ENCODE measurements at places on chromosomes 11 and 22.

DNA sequence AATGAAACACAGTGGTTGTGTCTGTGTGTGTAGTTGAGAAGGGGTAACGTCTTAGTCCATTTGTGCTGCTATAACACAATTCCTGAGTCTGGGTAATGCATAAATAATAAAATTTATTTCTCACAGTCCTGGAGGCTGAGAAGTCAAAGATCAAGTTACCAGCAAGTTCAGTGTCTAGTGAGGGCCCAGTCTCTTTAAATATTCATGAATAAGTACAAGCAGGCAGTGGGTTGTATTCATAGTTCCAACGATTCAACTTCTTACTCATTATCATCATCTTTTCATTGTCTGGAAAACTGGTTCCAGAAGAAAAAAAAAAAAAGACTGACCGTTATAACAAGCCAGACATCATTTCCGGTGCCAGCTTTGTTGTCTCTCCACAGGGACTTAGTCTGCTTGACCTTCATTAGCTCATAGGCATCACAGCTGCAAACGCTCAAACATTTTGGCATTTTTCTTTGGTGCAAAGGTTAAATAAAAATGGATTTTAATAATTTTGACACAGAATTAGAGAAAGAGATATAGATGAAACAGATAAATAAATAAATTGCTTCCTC lies 1297.5 kb downstream of the LRRC4C start:
- DNase-seq = no peak

DNA sequence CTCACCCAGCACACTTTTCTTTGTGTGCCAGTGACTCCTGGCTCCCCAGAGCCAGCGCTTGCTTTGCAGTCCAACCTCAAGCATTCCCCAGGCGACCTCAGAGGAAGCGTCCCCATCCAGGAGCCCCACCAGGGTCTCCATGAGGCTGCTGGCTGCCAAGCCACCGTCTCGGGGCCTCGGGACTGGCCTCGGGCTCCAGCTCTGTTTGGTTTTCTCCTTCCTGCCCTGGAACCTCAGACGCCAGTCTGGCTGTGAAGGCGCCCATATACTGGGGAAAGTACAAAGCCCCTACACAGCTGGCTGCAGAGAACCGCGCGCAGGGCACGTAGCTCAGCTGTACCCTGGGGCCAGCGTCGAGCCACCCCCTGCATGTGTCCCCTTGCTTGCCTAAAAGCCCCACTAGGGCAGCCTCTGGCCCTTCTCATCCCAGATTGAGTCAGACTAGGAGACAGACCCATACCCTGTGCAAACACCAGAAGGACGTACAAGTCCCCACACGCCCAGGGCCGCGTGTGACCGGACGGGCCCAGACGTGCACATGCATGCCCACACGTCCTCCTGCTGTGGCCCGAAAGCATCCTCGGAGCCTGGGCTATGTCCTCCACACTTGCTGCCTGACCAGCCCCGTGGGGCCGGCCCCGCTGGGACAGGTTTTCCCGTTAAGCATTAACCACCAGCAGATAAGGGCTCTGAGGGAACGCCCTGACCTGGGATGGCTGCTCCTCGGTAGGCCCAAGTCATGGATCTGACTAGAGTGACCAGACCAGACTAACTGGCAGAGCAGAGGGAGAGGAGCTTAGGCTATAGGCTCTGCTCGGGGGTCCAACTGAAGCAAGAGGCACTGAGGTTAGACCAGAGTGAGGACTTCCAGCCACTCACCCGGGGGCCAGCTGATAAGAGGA lies 4.2 kb upstream of the SYT8 start:
- DNase-seq = peak; percentile 98

GRCh38 chr22:20437613-20438426 lies at the start of gene SCARF2:
Gene SCARF2 (minus strand): TSS chr22:20437825. CDS start chr22:20437754, 71 bp downstream.
- peak; percentile 84 for DNase-seq

DNA sequence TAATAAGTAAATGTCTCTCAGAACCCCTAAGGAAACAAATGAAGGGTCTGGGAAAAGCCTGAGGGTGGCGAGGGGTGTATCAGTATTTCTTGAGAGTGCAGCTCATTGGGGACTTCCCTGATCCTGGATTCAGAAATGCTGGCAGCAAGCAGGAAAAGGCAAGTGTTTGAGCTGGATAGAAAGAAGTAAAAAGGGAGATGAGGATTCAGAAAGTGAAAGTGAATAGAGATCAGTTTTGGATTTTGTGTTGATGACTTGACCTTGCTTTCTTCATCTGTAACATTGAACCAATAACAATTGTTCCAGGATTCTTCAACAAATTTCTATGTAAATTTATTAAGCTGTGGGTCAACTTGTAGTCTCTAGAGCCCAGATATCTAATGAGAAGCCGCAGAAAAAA lies 66.9 kb upstream of the CTSC start:
- no peak for DNase-seq

- DNase-seq = no peak
Observed at GRCh38 chr11:126628790-126629621, 273.5 kb downstream of the ST3GAL4 start.

DNA sequence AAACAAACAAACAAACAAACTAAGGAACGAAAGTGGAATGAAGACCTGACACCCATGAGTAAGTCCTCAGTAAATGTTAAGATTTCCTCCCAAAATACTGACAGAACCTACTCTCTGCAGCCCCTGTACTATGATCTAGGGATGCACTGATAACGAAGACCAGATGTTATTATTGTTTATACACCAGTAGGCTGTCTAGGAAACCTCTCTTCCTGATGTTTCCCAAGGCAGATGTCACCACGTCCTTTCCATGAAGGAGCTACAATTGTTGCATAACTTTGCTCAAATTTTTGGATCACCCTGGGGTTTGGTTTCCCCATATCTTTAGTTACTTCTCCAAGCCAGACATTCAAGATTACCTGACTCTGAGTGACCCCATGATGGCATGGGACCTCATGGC lies 340.7 kb downstream of the MIAT start:
- no peak for DNase-seq

DNA sequence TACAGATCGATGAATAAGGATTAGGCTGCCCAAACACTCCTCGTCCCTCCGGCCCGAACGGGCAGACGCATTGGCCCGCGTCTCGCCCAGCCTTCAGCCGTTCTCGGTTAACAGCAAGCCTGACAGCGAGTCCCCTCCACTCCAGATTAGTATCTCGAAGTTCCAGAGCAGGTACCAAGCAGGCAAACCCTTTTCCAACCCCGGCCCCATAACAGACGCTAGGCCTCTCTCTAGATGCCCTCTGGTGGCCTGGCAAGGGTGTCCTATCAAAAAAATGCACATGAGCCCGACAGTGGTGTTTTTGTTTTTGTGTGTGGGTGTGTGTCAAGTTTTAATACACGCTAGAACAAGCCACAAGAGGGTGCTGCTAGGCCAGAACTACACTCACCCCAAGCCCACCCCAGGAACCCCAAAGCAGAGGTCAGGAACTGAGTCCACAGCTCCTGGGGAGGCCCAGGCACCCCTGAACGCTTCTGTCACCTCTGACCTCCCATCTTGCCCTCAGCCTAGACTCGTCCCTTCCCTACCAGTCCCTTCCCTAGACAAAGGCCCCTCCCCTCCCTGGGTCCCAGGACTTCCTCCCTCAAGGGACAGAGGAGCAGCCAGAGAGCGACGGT lies 658 bp upstream of the ARFGAP2 start:
- DNase-seq = peak; percentile 71

DNA sequence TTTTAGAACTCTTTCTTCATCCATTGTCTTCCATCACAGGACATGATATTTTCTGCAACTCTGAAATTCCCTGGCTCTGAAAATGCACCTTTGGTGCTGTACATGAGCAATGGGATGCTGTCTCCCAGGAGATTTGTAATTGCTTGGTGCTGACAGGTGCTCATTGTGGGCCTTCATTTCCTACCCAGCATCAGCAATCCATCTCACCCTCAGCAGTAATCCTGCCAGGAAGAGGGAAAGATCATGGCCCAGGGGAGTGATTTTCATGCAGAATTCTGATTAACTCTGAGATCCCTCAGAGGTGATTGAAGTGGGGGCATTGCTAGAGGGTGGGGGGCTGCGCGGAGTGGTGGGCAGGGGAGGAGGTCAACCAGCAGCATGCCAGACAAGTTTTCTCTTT lies 651.7 kb downstream of the NELL1 start:
- no peak for DNase-seq

- no peak for DNase-seq
Observed at GRCh38 chr11:18427240-18427639, 15.1 kb downstream of the LDHC start.

GRCh38 chr11:115710980-115711379 lies 206.8 kb upstream of the CADM1 start:
- no peak for DNase-seq

DNA sequence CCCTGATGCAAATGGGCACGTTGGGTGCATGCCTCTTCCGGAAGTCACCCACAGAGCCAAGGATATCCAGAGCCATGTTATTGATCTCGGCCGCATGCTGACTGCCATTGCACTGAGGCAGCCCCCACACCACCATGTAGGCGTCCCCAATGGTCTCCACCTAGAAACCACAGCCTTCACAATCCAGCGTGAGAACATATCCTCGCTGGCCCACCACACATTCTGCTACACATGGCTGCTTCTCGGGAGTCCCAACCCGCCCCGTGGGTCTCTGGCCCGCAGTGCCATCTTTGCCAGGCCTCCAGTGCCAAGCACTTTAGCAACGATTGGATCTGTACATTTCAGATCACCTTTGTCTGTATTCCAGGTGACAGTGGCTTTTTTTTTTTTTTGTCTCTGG lies 26.2 kb upstream of the LRRC32 start:
- DNase-seq = no peak

- DNase-seq = peak; percentile 99
Observed at GRCh38 chr11:67996622-67997474, 7.0 kb downstream of the UNC93B1 start.

- no peak for DNase-seq
Observed at GRCh38 chr11:14327116-14327515, 31.9 kb downstream of the RRAS2 start.

- DNase-seq = no peak
Observed at GRCh38 chr22:45320357-45320976, 10.7 kb downstream of the FAM118A start.

DNA sequence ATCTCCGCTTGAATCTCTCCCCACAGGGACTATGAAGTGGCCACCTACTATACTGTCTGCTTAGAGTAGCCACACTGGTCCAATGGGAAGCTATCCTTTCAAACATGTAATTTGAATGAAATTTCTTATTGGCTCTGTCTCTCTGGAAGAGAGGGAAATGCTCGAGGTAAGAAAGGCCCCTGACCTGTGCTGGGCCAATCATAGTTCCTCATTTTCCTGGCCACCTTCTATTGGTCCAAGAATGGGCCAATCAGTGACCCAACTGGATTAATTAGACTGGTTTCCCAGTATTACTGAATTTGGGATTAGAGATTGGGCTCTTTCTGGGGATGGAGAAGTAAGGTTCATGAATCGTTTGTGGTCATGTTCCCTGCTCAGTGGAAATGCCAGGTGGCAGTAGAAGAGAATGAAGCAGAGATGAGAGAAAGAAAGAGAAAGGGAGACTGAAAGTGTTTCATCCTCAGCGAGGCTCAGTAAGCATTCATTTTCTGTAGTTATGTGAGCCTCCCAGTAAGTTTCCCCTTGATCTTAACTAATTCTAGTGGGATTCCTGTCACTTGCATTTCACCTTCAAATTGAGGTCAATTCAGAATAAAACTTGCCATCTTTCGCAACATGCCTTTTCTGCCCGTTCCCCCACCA lies 8.4 kb upstream of the MMP20 start:
- DNase-seq = no peak

DNA sequence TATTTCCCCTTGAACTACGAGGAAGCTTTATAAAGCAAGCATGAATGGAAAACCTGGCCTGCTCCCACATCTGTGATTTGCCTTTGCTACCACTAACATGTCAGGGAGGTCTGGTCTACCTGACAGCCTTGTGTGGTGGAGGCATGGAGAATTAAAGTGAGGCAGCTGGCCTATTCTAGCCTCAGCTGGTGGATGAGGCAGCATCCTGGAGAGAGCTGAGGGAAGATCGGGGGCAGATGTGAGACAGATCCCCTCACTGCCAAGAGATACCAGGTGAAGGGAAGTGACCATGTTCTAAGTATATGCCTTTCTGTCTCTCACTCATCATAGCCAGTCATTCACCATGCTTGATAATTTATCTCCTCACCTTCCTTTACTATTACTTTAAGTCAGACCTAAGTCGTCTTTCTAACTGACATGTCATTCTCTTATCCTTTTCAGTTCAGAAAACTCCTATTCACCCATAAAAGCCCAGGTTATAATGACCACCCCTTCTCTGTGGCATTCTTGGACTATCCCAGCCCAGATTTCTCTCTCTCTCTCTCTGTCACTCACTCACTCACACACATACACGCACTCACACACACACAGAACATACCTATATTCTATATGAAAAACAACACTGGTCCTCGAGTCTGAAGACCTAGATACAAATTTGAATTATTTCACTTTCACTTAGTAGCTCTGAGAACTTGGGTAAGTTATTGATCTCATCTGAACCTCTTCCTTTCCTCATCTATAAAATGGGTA lies 90.7 kb downstream of the CSNK2A3 start:
- no peak for DNase-seq

DNA sequence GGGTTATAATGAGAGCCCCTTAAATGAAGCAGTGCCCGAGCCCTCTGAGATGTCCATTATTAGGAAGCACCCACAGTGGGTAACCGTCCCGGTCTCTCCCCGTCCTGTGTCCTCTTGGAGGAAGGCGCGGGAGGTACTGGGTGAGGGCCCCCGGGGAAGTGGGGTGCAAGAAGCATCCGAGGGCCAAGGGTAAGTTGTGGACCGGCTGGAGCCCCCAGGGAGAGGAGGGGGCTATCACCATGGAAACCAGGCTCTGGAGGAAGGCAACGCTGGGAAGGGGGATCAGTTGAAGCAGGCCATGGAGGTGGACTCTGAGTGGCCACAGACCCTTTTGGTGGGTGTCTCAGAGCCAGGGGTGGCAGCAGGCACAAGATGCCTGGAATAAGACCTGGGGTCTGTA lies 173.6 kb downstream of the ST3GAL4 start:
- DNase-seq = no peak

DNA sequence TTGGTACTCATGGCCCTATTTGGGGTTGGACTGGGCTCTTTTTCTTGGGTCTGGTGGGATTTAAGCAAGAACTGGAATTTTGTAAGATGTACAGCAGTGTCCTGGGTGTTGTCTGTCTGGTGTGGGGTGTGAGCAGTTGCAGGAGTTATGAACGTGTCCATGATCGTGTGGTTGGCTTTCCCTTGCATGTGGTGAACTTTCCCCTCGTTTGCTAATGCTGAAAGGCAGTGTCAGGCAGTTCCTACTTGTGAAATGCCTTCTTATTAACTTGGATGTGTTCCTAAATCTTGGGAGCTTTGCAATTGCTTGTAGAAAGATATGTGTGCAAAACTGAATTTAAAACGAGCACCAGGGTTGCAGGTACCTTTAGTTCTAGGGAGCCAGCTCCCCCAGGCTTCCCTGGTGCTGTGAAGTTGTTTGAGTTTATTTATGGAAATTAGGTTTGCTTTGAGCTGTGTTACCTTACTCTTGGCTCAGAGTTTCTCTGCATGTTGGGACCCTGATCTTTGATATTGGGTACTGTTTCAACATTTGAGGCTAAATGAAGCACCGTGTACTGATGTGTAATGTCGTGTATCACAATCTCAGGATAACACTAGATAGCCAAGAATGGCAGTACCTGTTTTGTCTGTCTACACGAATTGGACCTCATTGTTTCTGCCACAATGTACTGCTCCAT lies 35.8 kb upstream of the HSD17B12 start:
- DNase-seq = no peak

- DNase-seq = peak; percentile 1
Observed at GRCh38 chr11:108871152-108871551, 206.3 kb downstream of the DDX10 start.
